Fibroblast of skin of right quadriceps (primary cell): ENCODE measurements at places on chromosomes 16 and 17.

GRCh38 chr16:66740533-66740932 lies 10.9 kb downstream of the DYNC1LI2 start:
- DNase-seq: no peak

DNA sequence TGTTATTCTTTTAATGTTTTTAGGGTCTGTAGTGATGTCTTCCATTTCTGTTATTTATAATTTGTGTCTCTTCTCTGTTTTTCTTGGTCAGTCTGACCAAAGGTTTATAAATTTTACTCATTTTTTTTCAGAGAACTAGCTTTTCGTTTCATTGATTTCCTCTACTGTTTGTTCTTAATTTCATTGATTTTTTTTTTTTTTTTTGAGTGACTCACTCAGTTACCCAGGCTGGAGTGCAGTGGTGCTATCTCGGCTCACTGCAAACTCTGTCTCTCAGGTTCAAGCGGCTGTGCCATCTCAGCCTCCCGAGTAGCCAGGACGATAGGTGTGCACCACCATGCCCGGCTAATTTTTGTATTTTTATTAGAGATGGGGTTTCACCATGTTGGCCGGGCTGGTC lies 12.6 kb upstream of the UBTF start:
- DNase-seq: no peak

GRCh38 chr16:3004781-3005284 lies 7.9 kb upstream of the CLDN9 start:
- no peak for DNase-seq

- DNase-seq: peak; percentile 29
These were observed 787 bp downstream of the CDH11 start for GRCh38 chr16:65120831-65121721.

GRCh38 chr16:1341495-1342420 lies 8.3 kb downstream of the BAIAP3 start:
- no peak for DNase-seq

GRCh38 chr17:74862108-74862901 lies 2.6 kb upstream of the GRIN2C start:
- DNase-seq: peak; percentile 37

GRCh38 chr17:15957206-15957605 lies 12.3 kb downstream of the ADORA2B start:
- DNase-seq: no peak

DNA sequence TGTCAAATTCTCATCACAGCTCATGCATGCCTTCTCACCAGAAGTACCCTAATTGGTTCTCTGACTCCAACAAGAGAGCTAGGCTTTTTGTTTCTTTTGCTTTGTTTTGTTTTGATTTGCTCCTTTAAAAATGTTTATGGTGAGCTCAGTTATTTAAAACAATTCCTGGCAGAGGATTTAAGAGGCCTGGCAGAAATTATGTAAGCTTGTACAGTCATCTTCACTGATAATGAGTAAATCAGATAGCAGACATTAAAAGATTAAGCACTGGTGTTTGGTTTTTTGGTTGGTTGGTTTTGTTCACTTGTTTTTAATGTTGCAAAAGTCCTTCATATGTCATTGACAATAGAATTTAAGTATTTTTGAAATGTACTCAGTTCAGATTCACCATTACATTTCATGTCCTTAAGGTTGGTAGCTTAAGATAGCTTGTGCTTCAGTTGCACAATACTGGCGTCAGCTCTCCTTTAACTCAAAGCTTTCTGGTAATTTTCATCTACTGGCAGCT lies 378.9 kb downstream of the CDH13 start:
- DNase-seq: no peak

- no peak for DNase-seq
These were observed 9.5 kb downstream of the TXNL4B start for GRCh38 chr16:72083778-72084404.

DNA sequence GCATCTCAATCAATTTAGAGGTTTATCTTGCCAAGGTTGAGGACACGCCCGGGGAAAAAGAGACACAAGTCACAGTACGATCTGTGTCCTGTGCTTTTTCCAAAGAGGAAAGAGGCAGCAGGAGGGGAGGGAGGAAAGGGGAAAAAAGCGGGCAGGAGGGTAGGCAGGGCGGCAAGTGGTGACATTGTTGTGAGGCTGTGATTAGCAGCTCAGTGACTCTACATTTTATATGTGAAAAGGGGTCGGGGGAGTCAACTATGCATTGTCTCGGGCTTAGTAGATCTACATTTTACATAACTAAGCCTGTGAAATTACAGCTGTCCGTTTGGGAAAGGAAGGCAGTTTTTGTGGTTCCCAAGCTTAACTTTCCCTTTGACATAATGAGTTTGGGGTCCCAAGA lies 22.2 kb upstream of the RIPOR1 start:
- DNase-seq: no peak

DNA sequence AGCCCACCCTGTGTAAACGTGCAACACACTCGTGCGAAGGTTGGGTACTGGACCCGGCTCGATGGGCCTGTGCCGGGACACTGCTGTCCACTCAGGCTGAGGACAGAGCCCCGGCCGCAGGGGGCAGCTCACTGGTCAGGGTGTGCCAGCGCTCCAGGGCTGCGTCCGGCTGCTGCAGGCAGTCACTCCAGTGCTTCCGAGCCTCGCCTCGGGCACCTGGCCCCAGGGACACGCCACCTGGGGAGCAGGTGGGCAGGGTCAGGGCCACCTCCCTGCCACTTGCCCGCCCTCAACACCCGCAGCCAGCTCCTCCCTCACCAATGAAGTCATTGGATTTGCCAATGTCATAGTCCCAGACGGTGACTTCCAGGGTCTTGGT lies 4.7 kb downstream of the DOC2A start:
- DNase-seq: no peak

DNA sequence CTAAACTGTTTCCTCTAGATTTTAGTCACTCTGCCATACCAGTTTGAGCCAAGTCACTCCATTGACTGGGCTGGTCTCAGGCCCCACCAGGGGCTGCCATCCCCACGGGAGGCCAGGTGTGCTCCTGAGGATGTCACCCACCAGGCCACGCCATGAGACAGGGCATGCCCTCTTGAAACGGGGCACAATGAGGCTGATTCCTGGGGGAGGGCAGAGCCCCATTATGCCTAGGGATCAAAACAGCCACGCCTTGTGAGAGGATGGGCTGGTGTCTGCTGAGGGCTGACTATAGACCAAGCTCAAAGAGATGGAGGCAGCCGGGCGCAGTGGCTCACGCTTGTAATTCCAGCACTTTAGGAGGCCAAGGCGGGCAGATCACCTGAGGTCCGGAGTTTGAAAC lies 21.5 kb downstream of the GINS2 start:
- no peak for DNase-seq

DNA sequence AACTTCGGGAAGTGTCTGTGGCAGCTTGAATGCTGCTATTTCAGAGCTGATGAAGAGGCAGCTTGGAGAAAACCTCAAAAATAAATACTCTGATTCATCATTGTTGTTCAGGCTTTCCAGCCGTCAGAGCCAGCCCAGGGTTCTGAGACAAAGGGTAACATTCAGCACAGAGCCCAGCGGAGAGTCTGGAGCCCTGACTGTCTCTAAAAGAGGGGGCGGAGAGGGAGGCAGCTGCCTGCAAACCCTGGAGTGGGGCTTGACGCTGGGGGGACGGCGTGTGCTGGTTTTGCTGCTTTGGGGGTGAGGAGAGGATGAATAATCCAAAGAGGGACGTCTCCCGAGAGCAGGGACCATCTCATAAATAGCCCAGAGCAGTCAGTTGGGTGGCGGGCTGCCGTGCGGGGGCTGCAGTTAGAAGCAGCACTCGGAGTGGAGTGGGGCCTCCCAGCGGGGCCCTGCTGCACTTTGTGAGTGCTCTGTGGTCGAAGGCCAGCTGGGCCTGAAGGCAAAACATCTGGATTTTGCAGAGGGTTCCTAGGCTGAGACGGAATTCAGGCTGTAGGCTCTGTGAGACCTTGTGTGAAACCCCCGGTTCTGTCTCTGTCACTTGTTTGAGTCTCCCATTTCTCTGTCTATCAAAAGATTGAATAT lies 237.8 kb downstream of the PRKCA start:
- DNase-seq: peak; percentile 92

DNA sequence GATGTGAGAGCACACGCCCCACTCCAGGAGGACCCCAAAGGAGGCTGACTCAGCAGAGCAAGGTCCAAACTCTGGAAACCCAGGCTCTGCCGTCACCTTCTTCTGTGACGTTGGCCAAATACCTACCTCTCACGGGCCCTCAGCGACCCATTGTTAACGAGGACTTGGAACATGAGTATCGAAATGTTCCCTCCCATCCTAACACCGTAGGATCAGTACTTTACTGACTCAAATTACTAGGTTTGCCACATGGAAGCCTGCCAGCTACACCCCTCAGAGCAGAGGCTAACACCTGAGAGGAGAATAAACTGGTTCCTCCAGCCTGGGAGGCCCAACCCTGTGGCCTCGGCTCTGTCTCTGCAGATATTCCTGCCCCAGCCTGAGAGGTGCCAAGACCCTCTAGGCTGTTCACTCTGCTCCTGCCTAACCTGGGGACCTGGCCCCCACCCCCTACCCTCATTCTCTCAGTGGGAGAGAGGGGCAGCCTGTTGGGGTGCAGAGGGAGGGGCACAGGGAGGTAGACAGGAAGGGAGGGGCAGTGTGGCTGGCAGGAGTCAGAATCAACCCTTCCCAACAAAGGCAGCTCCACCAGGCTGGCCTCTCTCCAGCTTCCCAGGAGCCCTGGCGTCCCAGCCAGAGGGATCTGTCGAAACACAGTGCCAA lies 4.4 kb downstream of the PITPNM3 start:
- no peak for DNase-seq

- DNase-seq: no peak
These were observed 9.7 kb downstream of the ZNF19 start for GRCh38 chr16:71479420-71479819.

DNA sequence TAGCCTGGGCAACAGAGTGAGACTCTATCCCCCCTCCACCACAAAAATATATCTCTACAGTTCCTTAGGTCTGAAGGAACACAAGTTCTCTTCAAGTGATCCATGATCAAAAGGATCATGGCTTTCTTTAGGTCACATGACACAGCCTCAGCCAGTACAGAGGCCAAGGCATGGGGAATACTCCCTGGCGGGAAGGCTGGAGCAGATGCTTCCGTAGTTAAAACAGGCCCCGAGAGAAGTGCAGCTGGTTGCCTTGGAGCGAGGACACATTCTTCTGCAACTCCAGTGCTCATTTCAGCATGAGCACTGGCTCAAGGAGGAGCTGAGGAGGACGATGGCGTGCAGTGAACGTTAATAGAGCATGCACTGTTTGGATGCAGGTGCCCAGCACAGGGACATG lies 13.5 kb downstream of the CDIP1 start:
- DNase-seq: no peak

DNA sequence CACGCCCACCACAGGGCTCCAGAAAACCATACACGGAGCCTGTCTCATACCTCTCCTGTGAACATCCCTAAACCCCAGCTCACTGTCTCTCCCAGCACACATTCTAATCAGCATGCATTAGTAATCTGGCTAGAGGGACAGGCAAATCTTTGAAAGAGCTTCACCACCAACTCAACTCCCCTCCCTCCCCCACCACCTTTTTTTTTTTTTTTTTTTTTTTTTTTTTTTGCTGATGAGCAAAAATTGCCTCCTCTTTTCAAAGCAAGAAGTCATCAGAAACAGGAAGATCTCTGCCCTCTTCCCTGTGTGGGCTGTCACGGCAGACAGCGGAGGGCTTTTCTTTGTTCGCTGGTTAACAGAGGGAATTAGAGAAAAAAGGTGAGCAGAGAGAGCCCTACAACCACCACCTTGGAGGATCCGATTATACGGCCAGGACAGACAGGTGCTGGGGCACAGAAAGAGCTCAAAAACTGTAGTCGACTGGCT lies 19.9 kb downstream of the GAS7 start:
- DNase-seq: peak; percentile 90

DNA sequence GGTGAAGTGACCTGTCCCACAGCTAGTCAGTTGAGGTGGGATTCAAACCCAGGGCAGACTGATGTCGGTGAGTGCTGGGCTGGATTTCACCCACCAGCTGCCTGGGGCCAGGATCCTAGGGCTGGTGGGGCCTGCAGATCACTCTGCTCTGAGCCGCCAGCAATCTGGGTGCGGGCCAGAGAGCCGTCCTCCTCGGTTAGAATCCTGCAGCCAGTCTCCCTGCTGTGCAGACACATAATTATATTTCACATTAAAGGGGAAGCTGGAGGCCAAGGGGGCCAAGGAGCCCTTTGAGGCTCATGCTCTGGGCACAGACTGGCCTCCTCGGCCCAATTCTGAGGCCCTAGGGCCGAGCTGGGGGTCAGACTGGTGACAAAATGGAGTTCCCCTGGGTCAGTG lies 996 bp upstream of the KCNJ12 start:
- DNase-seq: no peak

DNA sequence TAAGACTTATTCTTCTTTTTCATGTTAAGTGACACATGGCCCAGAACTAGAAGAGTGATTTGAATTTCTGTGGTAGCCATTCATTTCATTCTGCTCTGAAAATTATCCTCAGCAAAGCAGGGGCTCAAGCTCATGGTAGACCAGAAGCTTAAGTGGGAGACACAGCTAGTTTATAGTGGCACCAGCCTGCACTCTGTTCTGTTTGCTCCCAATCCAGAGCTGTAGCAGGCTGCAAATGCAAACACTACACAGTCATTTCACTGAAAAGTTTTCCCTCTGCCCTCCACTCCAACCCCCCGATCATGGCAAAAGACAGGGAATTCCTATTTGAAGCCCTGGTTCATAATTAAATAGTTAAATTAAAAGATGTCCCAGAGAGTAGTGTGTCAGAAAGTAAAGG lies 17.1 kb downstream of the MPP2 start:
- no peak for DNase-seq

DNA sequence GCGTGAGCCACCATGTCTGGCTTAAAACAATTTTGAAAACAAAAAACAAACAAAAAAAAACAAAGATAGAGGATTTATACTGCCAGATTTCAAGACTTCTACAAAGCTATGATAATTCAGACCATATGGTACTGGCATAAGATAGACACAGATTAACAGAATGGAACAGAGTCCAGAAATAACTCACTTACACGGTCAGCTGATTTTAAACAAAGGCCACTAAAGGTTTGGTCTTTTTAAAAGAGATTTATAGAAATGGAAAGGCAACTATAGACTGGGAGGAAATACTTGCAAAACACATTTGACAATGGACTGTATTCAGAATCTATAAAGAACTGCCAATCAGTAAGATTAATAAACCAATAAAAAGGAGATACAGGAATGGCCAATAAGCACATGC lies 48.6 kb upstream of the MNT start:
- DNase-seq: no peak

- no peak for DNase-seq
These were observed 26.9 kb upstream of the CDH15 start for GRCh38 chr16:89144681-89145080.

DNA sequence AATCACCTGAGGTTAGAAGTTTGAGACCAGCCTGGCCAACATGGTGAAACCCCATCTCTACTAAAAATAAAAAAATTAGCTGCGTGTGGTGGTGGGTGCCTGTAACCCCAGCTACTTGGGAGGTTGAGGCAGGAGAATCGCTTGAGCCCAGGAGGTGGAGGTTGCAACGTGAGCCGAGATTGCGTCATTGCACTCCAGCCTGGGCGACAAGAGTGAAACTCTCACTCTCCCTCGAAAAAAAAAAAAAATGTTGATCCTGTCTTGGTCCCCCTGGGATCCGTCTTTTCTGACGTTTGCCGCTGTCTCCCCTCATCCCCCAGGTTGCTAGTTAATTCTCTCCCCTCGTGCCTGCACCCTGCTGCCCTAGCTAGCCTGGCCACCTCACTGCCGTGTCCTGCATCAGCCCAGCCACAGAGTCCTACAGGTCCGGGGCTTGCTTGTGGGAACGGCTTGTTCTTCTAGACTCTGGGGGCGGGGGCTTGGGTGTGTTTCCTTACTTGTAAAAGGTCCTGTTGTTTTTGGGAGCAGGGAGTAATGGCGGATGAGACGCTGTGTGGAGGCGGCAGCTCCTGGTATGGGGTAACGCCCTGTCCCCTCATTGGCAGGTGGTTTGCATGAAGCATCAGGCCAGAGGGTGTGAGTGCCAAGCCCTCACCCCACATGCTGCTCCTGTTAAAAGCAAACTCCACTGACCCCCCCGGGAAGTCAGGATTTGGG lies 44.6 kb downstream of the PGS1 start:
- no peak for DNase-seq
